Activated T-cell treated with anti-CD3 and anti-CD28 coated beads for 48 hours (primary cell): ENCODE measurements at places on chromosomes 6 and 20.

- no peak for DNase-seq
Measured at GRCh38 chr20:62587757-62588402, 54.4 kb upstream of the SLCO4A1 start.

DNA sequence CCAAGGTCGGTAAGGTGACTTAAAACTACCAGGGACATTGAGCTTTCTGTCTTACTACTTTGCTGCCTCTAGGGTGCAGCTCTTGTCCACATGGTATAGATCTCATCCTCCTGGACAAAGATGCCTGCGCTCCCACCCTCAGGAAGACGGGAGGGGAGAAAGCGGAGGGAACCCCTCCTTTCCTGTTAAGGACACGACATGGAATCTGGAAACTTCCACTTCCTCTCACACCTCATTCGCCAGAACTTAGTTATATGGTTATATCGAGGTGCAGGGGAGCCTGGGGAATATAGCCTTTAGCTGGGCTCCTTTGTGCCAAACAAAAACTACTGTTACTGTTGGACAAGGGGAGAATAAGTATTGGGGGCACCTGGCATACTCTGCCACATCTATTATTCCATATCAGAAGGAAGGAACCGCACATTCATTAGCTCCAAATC, 224.3 kb upstream of the TSHZ2 start:
- DNase-seq = no peak

- DNase-seq = no peak
Measured at GRCh38 chr6:25334793-25335192, 55.6 kb downstream of the CARMIL1 start.

GRCh38 chr20:33649201-33649681, 12.9 kb upstream of the C20orf144 start:
- no peak for DNase-seq

DNA sequence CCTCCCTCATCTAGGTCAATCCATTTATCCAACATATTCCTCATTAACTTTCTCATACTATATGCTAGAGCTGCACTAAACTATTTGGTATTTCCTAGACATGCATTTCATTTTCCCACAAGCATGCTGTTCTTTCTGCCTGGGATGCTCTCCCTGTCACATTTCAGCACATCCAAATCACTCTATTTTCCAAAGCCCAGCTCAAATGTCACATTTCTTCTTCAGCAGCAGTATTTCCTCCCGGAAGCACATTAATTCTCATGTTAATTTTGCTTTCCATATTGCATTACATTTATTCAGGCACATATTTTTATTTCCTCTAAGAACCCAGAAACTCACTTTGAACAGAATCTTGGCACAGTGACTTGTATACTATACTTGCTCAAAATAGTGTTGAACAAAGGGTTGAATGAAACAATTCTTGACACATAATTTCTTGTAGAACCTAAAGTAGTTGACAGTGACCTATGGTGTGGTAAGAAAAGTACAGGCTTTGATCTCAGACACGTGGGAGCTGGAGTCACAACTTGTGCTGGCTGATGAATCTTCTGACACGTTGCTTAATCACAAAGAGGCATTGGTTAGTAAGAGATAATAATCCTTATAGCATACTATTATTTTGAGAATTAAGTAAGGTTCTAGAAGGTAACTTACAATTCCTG, 30.8 kb upstream of the CD2AP start:
- DNase-seq = no peak

DNA sequence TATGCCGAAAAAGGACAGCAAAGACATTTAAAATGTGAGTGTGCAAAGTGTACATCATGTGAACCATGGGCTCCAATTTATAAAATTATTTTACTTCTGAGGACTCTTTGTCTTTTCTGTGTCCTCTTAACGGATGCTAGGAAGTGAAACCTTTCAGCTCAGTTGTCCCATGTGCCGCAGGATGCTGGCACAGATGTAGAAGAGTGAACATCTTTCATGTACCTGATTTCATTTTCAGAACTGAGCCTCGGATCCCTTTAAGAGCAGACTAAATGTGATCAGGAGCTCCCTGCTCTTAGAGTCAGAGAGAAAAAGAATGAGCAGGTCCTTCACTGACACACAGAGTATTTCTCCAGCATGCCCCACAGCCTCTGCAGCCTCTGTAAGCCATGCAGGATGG, 27.6 kb upstream of the FUCA2 start:
- no peak for DNase-seq

DNA sequence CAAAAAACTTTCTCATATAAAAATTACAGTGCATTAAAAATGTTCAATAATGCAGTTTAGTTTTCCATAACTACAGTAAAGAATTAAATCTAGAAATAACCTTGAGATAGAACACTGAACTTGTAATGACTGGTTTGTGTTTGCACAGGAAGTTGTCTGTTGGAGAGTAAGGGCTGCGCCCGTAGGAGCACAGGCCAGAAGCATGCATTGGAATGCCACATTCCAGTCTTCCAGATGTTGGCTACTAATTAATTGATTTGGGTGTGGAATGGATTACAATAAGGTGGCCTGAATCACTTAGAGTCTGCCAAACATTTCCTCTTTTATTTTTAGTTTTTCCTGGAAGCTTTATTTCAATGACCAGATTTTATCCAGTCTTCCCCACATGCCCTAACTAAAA, 582.6 kb upstream of the MMS22L start:
- DNase-seq = no peak

DNA sequence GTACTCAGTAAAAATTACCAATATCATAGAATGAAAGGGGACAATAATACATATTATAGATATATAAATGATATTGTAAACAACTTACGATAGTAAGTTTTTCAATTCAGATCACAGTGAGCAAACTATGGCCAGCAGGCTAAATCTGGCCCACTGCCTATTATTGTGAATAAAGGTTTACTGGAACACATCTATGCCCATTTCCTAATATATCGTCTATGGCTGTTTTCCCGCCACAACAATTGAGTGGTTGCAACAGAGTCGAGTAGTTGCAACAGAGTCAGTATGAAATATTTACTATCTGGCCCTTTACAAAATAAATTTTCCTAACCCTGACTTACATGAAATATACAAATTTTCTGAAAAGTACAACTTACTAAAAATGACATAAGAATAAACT, 297.3 kb upstream of the KCNQ5 start:
- no peak for DNase-seq

DNA sequence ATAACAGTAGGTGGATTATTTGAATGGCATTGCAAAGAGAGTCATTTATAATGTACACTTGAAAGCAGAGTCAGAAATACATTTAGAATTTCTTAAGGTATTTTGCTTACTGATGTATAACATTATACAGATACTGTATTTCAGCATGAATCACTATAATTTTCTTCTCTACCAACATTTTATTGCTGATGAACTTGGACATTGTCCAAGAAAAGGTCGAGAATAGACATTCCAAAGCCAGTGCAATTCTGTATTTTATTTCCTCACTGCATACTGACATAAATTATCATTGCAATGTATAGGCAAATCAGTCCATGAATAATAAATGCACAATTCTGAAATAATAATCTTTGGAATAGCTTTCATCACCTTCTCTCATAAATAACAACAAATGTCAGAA, 1420.0 kb upstream of the EYS start:
- no peak for DNase-seq

DNA sequence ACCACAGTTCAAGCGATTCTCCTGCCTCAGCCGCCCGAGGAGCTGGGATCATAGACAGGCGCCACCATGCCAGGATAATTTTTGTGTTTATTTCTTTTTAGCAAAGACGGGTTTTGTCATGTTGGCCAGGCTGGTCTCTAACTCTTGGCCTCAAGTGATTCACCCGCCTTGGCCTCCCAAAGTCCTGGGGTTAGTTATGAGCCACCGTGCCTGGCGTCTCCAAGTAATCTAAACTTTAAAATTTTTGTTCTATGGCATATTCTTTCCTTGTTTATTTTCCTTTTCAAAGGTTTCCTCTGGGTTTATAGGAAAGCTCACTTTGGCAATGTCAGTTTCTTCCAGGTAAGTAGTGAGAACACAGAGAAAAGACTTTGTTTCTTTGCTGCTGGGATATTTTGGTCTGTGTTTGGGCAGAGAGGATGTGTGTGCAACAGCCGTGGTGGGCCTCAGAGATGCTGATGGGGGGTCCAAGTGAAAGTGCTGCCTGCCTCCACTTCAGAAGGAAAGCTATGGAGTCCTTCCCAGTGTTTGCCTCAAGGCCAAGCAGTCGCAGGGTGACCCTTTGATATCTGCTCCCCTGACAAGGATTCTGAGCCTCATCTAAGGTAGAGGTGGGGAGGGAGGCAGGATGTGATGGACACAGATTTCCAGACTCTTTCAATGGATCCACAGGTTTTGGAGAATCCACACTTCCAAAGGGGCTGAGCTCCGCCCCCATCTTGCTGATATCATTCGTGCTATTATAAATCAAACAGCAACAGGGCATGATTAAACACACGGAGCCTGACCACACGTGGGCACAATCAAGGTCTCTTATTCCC, 2.3 kb downstream of the LRP11 start:
- no peak for DNase-seq

DNA sequence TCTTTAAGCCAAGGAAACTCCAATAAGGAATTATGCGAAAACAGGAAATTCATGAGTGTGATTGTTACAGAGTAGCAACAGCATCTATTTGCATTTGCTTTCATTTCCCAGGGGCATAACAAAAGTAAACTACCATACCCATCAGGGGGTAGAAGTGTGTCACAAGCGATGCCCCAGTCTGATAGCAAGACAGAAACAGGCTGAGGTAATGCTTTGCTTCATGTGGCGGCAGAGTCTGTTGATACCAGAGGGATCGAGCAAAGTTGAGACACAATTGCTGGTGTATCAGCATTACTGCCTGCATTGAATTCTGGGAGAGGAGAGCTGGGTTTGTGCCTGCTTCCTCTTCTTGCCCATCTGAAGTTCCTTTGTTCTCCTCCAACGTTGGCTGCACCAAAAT, 51.2 kb upstream of the LYRM2 start:
- DNase-seq = no peak

- peak; percentile 56 for DNase-seq
Measured at GRCh38 chr20:13261460-13262301, 40.6 kb downstream of the ISM1 start.

DNA sequence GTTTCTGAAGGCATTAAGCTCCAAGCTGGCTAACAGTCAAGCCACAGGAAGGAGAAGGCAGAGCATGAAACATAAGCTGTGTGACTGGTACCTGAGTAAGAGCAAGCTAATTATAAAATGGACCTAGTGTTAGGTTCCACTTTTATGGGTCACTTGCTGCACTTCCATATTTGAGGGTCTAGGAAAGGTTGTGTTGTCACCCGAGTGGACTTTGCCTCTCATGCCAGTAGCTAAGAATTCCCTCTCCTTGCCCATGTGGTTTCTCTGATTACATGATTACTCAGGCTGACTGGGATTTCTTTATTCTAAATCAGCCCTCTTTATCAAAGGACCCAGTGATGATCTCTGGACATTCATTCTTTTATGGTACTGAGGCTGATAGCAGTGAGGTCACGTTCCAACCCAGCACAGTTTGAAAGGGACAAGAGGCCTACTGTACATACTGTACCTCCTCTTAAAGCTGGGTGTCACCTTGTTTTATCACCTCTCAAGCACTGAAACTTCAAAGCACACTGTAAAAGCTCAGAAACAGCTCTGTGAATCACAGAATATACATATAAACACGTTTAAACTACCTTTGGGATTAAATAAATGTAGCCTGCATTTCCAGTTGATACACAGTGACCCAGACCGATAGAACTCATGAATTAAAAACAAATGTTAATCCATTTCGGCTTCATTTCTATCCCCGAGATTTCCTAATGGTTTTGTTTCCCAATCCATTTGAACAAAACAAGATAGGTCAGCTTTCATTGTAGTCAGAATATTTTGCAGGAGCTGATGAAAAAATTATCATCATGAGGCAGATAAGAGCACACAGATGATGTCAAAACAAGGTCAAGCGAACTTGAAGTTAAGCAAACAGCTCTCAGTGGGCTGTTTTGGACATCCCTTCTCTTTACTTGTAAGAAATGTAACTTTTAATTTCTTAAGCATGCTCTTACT, 96.5 kb downstream of the ALDH8A1 start:
- no peak for DNase-seq

DNA sequence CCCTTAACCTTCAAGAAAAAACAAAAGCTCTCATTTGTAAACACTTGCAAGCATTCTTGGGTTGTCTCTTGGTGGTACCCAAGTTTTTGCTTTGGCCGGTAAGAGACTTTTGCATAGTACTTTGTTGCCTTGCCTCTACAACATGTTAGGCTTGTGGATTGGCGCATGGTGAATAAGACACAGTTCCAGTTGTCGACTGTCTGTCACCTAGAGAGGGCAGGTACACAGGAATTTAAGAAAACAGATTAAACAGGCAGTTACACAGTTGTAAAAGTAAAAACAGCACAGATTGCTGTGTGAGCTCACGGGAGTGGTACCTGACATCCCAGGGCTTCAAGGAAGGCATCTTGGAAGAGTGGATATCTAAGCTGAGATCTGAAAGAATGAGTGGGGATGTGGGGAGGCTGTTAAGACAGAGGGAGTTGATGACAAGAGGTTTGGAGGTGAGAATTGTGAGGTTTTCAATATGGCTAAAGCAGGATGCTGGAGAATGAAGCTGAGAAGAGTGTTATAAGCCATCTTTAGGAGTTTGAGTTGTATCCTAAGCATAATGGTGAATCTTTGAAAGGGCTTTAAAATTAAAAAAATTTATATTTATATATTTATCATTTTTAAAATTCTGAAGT, 19.2 kb downstream of the UTRN start:
- no peak for DNase-seq

GRCh38 chr6:158474961-158475343, 84.9 kb upstream of the TMEM181 start:
- DNase-seq = no peak

DNA sequence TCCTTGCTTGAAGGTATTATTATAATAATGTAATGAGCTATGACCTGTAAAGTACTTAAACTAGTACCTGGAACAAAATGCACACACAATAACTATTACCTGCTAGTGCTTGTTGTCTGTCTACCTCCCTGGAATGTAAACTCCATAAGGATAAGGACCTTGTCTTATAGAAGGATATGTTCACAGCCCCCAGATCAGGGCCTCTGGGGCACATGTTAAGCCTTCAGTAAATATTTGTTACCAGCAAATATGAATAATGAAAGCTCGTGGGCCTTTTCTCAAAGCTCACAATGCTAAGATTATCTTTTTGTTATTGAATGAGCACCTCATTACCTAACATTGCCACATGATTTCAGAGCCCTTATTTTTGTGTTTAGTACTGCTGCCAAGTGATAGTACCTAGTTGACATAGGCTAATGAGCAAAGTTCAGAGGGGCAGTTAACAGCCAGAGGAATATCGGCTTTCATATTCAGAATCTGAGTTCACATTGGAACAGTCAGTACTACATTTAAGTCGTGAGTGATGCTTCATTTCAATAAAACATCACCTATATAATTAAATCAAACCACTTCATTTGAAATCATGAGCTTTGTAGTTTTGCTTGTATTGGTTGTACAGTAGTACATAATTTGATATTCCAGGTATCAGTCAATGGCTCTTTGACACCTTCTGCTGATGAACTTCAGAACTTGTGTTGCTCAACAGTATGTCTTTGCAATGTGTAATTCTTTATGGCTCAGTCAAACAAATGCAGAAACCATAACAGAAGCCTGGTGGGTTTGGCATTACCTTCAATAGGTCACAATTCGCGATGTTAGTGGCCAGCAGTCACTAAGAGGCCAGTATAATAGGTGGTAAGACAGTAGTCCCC, 11.8 kb upstream of the SMLR1 start:
- DNase-seq = no peak

- DNase-seq = no peak
Measured at GRCh38 chr6:28693033-28693750, 167.5 kb downstream of the GPX5 start.
